ENCODE measurements at places on chromosomes 16 and 17.

DNA sequence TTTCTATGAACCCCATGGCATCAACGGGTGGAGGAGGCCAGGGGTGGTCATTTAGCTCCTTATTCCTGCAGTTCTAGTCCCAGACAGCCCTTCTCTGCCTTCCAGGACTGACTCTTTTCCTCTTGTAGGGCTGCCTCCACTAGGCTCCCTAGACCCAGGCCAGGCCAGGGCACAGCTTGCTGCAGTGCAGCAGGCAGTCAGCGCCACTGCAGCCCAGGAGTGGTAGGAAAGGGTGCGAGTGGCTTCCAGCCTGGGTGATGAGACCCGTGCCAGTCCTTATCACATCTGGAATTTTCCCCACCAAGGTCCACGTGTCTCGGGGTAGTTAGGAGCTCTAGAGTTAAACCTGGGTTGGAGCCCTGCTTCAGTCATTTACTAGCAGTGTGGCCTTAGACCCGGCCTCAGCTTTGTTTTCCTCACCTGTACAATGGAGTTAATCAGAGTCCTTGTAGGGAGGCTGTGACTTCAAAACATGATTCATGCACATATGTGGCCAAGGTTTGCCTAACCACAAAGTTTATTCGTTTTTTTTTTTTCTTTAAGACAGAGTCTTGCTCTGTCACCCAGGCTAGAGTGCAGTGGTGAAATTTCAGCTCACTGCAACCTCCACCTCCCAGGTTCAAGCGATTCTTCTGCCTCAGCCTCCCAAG lies 4.7 kb downstream of the SLC5A11 start:
- DNase-seq, result no peak

DNA sequence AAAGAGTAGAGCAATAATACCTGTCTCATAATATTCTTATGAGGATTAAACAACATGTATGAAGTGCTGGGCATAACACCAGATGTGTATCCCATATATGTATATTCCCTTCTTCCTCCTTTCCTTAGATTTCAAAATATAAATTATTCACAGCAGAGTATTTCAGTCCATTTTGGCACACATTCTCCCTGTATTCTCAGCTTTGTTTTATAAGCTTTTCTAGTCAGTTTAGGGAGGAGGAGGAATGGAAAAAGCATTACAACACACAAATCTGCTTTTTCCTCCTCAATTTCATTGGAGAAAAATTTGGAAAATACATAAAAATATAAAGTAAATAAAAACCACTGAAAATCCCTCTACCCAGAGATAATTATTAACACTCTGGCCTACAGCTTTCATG lies 46.6 kb upstream of the CORO6 start:
- DNase-seq, result no peak

GRCh38 chr17:3798273-3799180 lies 2.5 kb downstream of the ITGAE start:
- DNase-seq, result no peak

- no peak for DNase-seq
Measured at GRCh38 chr17:67566656-67567055, 151.1 kb upstream of the NOL11 start.

DNA sequence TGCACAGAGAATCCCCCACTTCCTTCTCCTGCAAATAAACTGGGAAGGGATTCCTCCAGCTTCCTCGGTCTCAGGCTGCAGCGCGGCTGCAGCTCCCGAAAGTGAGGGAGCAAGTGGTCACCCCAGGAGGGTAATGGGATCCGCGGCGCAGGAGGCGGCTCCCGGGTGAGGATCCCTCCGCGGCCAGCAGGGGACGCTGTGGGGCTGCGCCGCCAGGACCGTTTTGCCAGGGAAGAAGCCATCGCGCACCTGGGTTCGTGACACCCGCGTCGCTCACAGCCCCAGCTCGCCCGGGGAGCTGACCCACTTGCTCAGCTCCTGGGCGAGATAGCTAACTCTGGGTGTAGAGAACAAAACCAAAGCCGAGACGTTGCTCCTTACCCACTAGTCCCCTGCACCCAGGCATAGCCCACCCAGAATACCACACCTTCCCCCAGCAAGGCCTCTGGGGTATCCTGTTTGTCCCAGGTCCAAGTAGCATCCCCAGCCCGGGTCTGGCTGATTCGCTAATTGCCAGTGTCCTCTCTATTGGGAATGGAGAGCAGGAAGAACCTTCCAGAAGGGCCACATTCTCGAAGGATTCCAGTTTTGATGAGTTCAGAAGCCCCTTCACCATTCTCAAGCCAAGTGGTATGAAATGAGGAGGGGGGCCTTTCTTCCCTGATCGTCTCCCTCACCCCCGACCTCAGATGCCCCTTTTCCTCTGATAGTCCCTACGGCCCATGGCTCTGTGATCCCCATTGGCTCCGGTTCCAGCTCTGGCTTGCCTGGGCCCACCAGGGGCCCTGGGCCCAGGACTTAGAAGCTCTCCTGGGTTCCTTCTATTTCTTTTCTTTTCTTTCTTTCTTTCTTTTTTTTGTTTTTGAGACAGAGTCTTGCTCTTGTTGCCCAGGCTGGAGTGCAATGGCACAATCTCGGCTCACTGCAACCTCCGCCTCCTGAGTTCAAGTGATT lies 14.1 kb downstream of the CYGB start:
- no peak for DNase-seq

GRCh38 chr17:18921912-18922451 lies 30.0 kb upstream of the SLC5A10 start:
- no peak for DNase-seq

DNA sequence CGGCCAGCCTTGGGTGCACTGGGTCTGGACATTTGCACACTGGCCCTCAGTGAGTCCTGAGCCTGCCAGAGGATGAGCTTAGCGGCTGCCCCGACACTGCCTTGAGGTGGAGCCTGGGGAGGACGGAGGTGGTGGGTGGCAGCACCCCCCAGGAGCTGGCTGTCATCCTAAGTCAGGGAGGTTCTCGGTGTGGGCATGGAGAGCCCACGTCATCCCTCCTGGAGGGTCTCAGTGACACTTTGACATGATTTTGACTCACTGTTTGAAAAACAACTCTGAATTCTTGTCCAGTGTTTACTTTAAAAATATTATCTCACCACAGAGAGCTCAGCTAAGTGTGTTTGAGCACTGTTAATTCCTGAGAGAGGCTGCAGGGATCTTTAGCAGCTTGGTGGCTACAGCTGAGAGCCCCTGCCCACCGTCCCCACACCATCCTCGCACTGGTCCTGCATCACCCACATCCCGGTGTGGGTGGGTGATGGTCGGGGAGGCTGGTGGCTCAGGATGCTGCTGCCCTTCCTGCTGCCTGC lies 63.1 kb downstream of the BANP start:
- no peak for DNase-seq

DNA sequence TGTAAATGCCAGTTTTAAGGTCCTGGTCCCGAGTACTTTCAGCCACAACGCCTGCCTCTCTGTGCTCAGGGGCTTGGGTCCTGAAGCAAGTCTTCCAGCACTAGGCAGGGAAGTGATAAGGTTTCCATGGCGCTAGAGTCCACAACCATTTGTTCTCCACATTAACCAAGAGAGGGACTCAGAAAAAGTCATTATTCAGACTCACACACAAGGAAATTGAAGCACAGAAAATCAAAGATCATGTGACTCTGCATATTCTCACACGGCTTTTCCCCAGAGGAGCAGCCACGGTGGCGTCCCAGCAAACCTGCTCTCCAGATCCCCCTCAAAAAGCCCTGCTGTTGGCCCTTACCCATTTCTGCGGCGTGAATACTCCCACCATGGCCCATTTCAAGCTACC lies 9.7 kb downstream of the ENPP7 start:
- DNase-seq, result no peak

- no peak for DNase-seq
Measured at GRCh38 chr17:19022747-19023146, 18.2 kb upstream of the FAM83G start.

GRCh38 chr17:83010206-83011200 lies 68.9 kb upstream of the METRNL start:
- no peak for DNase-seq

DNA sequence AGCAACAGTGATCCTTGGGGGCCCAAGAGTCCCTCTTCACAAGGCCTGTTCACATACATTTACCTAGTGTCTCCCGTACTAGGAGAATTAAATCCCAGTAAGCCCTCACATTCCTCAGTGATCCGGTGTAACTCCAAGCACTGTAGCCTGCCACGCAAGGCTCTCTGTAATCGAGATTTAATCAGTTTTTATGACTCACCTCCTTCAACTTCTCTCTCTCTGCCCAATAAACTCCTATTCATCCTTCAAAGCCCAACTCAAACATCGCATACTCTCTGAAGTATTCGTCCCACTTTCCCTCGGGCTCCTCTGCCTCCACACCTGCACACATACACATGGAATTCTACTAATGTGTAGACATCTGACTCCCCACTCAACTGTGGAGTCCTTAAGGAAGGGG lies 141.8 kb downstream of the CMIP start:
- no peak for DNase-seq

DNA sequence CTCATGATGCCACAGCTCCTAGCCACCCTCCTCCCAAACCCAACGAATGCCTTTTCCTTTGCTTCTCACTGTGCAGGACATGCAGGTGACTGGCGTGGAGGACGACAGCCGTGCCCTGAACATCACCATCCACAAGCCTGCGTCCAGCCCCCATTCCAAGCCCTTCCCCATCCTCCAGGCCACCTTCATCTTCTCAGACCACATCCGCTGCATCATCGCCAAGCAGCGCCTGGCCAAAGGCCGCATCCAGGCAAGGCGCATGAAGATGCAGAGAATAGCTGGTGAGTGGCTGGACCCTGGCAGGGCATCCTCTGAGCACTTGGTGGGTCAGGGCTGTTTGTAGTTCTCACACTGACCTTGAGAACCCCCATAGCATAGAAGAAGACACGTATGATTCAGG lies 132.3 kb downstream of the SOCS1 start:
- no peak for DNase-seq

GRCh38 chr17:17859909-17860765 lies 23.4 kb upstream of the SREBF1 start:
- DNase-seq, result peak; percentile 43

- no peak for DNase-seq
Measured at GRCh38 chr16:66661210-66661560, 35.4 kb downstream of the CMTM4 start.

DNA sequence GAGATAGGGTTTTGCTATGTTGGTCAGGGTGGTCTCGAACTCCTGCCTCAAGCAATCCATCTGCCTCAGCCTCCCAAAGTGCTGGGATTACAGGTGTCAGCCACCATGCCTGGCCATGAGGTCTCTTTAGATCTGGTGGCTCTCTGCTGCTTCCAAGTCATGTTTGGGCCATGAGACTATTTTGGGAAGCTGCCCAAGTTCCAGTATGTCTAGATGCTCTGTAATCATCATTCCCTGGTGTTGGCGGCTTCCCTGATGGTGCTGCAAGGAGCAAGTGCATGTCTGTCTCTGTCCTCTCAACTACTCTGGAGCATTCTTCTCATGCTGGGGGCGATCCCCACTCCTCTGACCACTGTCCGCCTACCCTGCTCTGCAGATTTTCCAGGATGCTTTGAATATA lies 6.4 kb upstream of the ODF4 start:
- no peak for DNase-seq

DNA sequence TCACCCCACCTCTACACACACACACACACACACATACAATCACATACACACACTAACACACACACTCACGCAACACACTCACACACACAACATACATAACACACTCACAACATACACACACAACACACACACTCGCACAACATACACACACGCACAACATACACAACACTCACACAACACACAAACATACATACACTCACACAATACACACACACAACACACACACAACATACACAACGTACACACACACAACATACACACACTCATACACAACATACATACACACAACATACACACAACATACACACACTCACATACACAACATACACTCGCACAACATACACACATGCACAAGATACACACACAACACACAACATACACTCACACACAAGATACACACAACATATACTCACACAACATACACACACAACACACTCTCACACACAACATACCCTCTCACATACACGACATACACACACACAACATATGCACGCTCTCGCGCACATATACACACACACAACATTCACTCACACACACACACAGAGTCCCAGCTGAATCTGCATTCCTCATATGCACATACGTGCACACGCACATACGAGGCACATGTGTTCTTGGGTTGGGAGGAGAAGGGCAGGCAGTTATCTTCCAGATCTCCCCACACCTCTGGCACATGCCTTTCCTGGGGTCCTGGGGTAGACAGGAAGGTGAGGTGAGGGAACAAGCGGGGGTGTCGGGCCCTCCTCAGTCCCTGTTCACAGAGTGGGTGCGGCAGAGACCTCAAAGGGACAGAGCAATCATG lies 1.1 kb downstream of the ASGR2 start:
- no peak for DNase-seq

GRCh38 chr16:56225017-56225742 lies 33.9 kb downstream of the GNAO1 start:
- no peak for DNase-seq

GRCh38 chr16:67441907-67442306 lies 11.0 kb downstream of the HSD11B2 start:
- no peak for DNase-seq

- DNase-seq, result no peak
Measured at GRCh38 chr17:27522028-27522635, 65.9 kb downstream of the KSR1 start.

DNA sequence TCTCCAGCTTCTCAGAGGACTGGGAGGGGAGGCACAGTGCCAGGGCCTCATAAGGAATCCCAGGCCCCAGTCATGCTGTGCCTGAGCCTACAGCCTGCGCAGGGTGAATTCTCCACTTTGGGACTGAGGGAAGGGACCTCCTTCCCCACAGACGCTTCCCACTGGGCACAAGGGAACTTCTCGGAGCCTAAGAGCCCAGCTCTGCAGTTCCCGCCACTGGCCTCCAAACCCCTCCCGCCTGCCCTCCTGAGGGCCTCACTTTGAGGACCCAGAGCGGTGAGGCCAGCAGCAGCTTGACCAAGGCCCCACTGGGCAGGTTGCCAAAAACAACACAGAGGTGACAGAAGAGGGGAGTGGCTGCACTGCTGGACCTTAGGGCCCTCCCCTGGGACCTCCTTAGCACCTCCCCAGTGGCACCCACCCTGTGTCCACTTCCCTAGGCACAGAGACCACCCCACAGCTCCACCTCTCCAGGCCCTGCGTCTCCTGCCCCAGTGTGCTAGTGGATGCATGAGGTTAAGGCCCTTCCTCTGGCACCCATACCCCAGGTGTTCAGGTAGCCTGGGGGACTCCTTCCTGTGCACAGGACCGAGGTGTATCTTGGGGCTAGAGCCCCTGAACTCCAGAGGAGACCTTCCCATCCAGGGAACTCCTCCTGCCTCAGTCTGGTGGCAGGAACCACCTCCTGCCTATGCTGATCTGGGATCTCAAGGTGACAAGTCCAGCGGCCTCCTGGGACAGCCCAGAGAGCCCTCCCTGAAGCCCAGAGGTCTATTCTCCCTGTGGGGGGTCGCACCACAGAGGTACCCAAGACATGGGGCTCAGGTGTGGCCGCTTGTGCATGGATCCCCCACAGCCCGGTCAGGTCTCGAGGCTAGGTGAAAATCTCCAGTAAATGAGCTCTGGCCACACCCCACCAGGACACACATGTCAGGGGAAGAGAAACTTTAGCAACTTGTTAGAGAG lies 3.4 kb downstream of the CASKIN2 start:
- DNase-seq, result no peak

All from cerebellar nuclear complex (tissue), 1 donor.